B cell (primary cell): ENCODE measurements at places on chromosomes 16 and 17.

GRCh38 chr16:23907457-23907902 lies 71.7 kb downstream of the PRKCB start:
- no peak for DNase-seq

- peak; percentile 74 for DNase-seq
Measured at GRCh38 chr17:35947156-35947585, 3.7 kb upstream of the LYZL6 start.

DNA sequence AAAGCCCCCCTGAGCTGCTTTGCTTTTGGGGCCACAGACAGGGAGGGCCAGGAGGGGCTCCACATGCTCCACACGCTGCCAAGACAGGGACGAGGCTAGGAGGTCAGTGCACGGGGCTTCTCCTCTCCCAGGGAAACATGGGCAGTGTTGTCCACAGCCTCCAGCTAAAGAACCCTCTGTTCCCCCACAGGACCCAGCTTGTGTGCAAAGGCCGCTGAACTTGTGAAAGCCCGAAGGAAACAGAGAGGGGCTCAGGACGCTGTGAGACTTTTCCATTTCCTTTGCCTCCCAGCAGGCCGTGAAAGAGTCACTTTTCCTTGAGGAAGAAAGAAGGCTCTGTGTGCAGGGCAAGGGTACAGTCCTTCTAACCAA lies 9.7 kb downstream of the CDRT4 start:
- no peak for DNase-seq

GRCh38 chr17:76696763-76697701 lies 13.7 kb downstream of the MXRA7 start:
- DNase-seq = no peak

DNA sequence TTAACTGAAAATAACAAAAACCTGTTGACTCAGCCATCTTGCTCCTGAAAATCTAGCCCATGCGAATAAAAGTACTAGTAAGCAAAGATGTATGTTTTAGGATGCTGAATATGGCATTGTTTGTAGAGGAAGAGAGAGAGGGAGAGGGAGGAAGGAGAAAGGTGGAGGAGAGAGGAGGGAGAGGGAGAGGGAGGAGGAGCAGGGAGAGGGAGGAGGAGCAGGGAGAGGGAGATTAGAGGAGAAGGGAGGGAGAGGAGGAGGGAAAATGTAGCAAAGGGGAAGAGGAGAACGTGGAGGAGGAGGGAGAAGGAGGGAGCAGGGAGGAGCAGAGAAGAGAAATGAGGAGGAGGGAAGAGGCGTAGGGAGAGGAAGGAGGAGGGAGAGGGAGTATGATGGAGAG lies 324.5 kb upstream of the EEF2KMT start:
- DNase-seq = no peak

GRCh38 chr16:31874366-31875111 lies 932 bp downstream of the ZNF267 start:
- DNase-seq = peak; percentile 74

DNA sequence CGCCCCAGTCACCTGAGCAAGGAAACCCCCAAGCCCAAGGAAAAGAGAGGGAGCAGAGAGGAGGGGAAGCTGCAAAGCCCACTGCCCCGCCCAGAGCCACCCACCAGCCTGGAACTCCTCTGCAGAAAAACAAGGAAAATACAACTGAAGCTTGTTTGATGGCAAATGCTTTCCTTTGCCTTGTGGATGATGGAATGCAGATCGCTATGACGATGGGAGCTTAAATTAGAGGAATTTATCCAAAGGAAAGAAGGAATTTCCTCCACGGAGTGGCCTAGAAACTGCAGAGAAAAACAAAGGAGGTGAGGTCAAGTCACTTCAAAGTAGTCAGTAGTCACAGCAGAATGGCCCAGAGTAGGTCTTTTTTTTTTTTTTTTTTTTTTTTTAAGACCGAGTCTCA lies 31.5 kb upstream of the ASGR2 start:
- no peak for DNase-seq

DNA sequence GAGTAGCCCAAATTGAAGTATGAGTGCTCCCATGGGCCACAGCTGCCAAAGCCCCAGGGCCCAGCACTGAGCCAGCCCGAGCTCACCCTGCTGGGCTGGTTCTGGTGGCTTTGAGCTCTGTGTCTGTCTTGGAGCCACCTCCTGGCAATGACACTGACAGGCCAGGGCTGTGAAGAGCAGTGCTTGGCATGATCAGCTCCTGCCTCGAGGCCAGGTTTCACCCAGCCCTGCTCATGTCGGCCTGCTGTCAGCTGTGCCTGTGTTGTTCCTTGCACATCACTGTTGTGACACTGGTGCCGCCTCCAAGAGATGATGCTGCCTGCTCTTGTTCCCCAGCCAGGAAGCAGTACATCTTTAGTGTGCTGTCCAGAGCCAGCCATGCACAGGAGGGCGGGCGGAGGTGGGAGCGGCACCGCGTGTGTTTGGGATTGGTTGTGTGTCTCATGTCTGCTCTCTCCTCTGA lies 26.0 kb downstream of the PLD6 start:
- no peak for DNase-seq

- DNase-seq = no peak
Measured at GRCh38 chr17:33016920-33017319, 25.3 kb downstream of the SPACA3 start.

DNA sequence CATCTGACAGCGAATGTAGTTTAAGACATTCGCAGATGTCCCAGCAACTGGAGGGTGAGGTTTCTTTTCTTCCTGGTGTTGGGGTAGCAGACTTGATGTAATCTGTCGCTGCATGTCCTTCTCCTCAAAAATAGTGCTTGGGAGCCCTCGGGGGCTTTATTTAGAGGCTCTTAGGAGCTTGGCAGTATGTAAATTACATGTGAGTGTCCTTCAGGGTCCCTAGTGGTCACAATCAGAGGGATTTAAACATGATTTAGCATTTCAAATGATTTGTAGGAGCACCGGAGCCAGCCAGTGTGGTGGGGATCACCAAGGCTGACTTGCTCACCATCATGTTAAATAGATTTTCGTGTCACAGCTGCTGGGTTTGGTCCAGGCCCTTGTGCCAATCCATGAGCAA lies 8.8 kb upstream of the SALL1 start:
- DNase-seq = no peak

GRCh38 chr17:55233840-55234239 lies 30.9 kb upstream of the HLF start:
- DNase-seq = no peak
